ENCODE measurements at places on chromosomes 4 and X. TPM values are rescaled to one million over a fixed set of nuclear protein-coding genes. Genes with fewer than 3 reads are reported as not detected.
A peak's percentile ranks its signal among the peaks of the same experiment; 100 is the strongest.

The GYPE gene
- not detected for total RNA-seq

- no peak for DNase-seq
Measured at GRCh38 chr4:88225232-88226105, 58.9 kb downstream of the PPM1K start.

DNA sequence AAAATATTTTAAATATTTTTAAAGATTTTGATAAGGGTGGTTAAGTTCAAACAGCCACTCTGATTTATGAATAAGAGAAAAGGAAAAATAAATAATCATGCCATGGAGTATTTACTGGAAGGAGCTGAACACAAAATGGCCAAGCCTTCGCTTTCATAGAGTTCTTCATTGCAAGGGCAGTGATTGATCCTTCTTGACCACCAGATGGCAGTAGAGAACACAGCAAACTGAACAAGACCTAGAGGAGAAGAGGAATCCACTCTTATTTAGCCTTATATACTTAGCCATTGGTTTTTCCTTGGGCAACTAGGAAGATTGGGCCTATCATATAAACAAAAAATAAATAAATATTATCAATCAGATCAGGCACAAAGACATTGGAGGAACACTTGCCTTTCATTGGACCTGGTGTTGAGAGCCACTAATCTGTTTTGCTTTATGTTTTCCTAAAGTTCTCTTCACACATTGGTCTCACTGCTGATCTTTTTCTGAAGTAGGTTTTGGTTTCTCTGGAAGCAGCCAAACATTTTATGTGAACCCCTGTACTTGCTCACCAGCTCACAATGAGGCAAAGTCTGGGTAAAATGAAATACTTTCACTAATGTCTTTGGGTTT, 58.1 kb upstream of the PARM1 start:
- peak; percentile 90 for DNase-seq

DNA sequence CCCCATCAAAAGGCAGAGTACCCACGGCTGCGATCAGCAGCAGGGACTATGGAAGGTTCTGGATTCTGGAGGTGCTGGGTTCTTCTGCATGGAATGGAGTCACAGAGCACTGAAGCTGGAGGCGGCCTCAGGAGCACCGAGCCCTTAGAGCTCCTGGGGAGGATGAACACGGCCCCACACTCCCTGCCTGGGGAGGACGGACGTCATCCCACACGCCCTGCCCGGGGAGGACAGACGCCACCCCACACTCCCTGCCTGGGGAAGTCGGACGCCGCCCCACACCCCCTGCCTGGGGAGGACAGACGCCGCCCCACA, 9.9 kb downstream of the LRPAP1 start:
- no peak for DNase-seq

- DNase-seq: no peak
Measured at GRCh38 chr4:68193194-68193593, 52.3 kb downstream of the TMPRSS11B start.

All from H4 (cell line).